ENCODE measurements at places on chromosomes 4 and X.
A peak's percentile ranks its signal among the peaks of the same experiment; 100 is the strongest.

DNA sequence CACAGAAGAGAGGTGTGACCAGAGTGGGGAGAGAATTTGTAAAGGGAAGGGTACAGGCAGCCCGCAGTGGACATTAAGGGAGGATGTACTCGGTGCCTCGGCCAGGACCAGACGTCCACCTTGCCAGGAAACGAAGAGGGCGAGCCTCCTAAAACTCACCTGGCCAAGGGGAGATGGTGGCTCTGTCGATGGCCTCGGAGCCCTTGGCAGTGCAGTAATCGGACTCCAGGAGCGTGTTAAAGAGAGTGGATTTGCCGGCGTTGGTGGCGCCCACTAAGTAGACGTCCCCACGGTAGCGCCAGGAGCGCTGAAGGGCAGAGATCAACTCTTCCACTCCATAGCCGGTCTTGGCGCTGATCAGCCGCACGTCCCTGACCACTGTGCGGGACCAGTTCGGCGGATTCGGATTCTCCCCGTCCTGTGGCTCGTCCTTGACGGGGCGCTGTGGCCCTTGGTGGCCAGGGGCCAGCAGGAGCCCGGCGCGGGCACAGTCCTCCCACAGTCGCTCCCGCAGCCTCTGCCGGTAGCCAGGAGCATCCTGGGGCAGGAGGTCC is 1.0 kb downstream of the NOA1 start:
- no peak for DNase-seq

GRCh38 chrX:17559728-17560379 is 177.4 kb upstream of the SCML1 start:
- DNase-seq: no peak

DNA sequence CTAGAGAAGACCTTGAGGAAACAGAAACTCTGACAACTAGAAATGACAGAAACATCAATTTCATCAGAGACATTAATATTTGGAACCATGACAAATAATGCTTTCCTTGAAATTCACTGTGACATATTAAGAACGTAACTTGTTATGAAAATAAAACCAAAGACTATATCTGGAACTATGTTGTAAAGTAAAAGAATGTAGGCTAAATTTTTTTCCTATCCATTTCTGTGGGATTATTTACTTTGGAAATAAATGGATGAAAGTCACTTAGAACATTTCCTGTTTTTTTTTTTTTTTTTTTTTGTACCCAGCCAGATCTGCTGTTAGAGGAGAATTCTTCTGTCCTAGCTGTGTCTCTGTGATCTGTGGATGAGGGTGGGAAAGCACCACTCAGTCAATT is 255.9 kb downstream of the SPRY1 start:
- no peak for DNase-seq

GRCh38 chr4:1249148-1249730 is 309 bp upstream of the CTBP1 start:
- peak; percentile 44 for DNase-seq

- DNase-seq: no peak
Observed at GRCh38 chr4:44186096-44186849, 262.3 kb downstream of the KCTD8 start.

GRCh38 chrX:77597090-77597489 is 149.9 kb downstream of the FGF16 start:
- DNase-seq: no peak

DNA sequence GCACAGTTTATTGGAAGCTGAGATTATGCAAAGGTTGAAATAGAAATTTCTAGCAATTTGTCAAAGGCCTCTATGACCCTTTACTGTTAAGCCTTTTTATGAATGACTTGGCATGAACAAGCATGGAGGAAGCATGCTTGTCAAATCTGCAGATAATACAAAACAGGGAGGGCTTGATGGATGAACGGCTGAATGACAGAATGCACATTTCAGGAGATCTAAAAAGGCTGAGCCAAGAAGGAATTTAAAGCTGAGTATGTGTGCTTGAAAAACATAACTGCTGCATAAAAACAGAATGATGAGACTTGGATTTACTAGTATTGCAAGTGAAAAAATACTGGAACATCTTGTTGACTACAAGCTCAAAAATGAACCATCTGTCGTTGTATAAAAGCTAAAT is 29.0 kb upstream of the UBE2K start:
- DNase-seq: peak; percentile 27

- no peak for DNase-seq
Observed at GRCh38 chr4:154559494-154560418, 3.1 kb upstream of the FGB start.

GRCh38 chrX:40471965-40472648 is 108.7 kb upstream of the ATP6AP2 start:
- DNase-seq: peak; percentile 91
